ENCODE measurements at places on chromosomes 4 and X. TPM values are rescaled to one million over a fixed set of nuclear protein-coding genes. Genes with fewer than 3 reads are reported as not detected.

FRMPD4 gene
- total RNA-seq, result not detected

MAGEA3 gene
- 169 TPM for total RNA-seq

INTU gene
- total RNA-seq, result 4.2 TPM

LGI2 gene
- total RNA-seq, result 0.04 TPM

SHROOM3 gene
- 0.07 TPM for total RNA-seq

CYLC1 gene
- not detected for total RNA-seq

MAGEA1 gene
- 44.1 TPM for total RNA-seq

PRDM8 gene
- 0.07 TPM for total RNA-seq

VEGFD gene
- 0.31 TPM for total RNA-seq

ENOPH1 gene
- total RNA-seq, result 51.0 TPM

CFAP97 gene
- 44.6 TPM for total RNA-seq

LUZP4 gene
- 0.16 TPM for total RNA-seq

- DNase-seq, result no peak
These were observed 59.4 kb downstream of the QRFPR start for GRCh38 chr4:121321466-121321865.

DNA sequence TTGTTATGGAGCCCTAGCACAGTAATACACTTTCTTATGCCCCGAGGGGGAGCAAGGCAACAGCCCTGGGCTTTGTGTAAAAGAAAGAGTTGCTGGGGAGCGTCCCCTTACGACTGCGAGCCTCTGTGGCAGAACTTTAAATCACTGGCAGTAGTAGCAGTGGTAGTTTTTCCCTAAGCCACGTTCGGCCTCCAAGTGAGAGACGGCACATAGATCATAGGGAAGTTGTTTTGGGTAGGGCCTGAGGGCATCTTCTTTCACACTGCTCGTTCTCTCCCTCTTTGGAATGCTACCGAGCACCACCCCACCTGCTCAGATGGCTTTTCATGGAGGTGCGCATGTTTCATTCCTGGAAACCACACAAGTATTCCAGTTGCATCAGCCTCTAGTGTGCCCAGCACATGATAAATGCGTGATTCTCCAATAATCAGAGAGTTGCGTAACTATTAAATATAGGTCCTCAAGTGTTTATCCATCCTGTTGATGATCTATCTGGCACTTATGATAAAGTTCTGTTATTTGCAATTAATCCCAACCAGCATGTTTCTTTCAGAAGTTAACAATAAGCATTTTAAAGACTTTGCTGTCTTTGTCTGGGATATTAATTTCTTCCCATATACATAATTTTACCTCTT lies 7.0 kb upstream of the SYNPO2 start:
- no peak for DNase-seq

DNA sequence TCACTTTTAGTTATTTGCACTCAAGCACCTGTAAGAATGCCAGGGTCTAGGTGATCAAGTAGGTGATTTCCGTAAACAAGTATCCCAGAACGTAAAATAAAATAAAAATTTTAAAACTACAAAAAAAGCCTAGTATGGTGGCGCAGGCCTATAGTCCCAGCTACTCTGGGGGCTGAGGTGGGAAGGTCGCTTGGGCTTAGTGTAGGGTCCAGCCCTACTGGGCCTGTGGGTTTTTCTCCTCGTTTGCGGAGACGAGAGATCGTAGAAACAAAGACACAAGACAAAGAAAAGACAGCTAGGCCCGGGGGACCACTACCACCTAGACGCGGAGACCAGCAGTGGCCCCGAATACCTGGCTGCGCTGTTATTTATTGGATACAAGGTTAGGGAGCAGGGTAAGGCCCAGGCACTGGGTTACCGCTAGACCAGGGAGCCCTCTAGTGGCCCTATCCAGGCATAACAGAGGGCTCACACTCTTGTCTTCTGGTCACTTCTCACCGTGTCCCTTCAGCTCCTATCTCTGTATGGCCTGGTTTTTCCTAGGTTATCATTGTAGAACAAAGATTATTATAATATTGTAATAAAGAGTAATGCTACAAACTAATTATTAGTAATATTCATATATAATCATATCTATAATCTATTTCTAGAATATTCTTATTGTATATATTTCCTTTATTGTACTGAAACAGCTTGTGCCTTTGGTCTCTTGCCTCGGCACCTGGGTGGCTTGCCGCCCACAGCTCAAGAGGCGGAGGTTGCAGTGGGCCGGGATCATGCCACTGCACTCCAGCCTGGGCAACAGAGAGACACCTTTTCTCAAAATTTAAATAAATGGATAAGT lies 38.4 kb downstream of the SAGE1 start:
- DNase-seq, result peak; percentile 39

- DNase-seq, result no peak
These were observed 1.8 kb downstream of the DKK2 start for GRCh38 chr4:107034091-107034995.

DNA sequence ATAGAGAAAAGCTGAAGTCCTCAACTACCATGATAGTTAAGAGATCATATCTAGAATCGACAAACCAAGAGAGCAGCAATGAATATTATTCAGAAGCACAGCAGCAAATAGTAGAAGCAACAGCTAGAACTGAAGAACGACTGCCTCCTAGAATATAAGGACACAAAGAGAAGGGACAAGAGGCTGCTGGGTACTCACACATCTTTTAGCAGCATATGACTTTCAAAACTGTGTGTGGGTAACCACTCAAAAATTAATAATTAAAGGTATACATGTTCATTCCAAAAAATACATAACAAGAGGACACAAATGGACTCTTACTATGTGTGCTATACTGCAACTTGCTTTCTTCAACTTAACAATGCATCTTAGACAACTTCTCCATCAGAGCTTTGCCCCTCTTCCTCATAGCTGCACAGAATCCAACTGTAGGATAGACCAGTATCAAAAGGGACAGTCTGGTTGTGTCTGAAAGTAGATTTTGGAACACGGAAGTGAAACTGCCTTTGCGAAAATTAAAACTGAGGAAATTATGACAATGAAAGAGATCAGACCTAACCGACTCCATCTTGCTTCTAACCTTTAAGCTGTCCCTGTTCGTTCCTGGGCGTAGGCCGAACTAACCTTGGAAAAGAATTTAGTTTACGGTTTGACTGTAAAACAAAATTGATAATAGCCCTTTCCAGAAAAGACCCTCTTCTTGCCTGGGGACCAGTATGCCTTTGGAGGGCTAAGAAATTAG lies 125.7 kb downstream of the SH3KBP1 start:
- no peak for DNase-seq

GRCh38 chr4:111602848-111603247 lies 542.4 kb upstream of the FAM241A start:
- DNase-seq, result no peak

- DNase-seq, result no peak
These were observed 99.6 kb upstream of the CCSER1 start for GRCh38 chr4:90027565-90027964.

DNA sequence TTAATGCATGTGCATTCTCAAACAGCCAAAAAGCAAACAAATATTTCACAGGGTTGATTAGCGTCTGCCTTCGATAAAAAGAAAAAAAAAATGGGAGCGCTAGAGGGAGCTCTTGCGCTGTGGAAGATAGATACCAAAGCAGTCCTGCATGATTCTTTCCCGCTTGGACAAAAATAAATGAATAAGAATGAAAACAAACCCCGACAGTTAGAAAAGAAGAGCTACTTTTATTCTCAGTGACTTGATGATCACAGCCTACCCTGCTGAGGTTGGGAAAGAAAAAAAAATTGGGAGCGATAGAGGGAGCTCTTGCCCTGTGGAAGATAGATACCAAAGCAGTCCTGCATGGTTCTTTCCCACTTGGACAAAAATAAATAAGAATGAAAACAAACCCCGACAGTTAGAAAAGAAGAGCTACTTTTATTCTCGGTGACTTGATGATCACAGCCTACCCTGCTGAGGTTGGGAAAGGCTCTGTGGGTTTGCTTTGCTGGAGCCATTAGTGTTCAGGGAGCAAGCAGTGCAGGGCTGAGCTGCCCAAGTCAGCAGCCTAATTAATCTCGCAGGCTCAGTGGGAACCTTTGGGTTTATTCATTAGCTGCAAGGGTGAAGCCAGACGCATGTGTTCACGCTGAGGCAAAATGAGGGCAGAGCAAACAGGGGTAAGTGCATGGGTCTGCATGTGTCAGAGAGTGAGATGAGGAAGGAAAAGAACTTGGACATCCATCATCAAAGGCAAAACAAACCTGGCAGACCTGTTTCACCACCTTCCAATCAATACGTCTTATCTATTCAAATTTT lies 249.3 kb upstream of the PRKX start:
- peak; percentile 5 for DNase-seq

All from K562 (cell line).